ENCODE measurements at places on chromosomes 3 and 15. TPM values are rescaled to one million over a fixed set of nuclear protein-coding genes. Genes with fewer than 3 reads are reported as not detected.

SKOR1 gene
- total RNA-seq, result not detected

GHSR gene
- total RNA-seq, result not detected

ASB14 gene
- not detected for total RNA-seq

LEKR1 gene
- total RNA-seq, result 0.88 TPM

GALNT15 gene
- 31.0 TPM for total RNA-seq

ARPC4 gene
- total RNA-seq, result 153 TPM

AADACL2 gene
- not detected for total RNA-seq

LTF gene
- not detected for total RNA-seq

P2RY14 gene
- not detected for total RNA-seq

CASR gene
- not detected for total RNA-seq

GPR149 gene
- total RNA-seq, result not detected

SLC24A5 gene
- not detected for total RNA-seq

ZMAT3 gene
- 63.0 TPM for total RNA-seq

NANOGP8 gene
- not detected for total RNA-seq

FOXL2NB gene
- total RNA-seq, result not detected

IMPDH2 gene
- 271 TPM for total RNA-seq

CPLX3 gene
- not detected for total RNA-seq

GOLGA6D gene
- not detected for total RNA-seq

TNIK gene
- 3.4 TPM for total RNA-seq

RTP1 gene
- not detected for total RNA-seq

SCAMP5 gene
- 0.83 TPM for total RNA-seq

ENTPD3 gene
- total RNA-seq, result 0.06 TPM

GOLGA8S gene
- 0.39 TPM for total RNA-seq

SLC22A14 gene
- not detected for total RNA-seq

IL12A gene
- 3.1 TPM for total RNA-seq

CLDN18 gene
- not detected for total RNA-seq

OSBPL10 gene
- total RNA-seq, result 13.5 TPM

IMPG2 gene
- 0.20 TPM for total RNA-seq

DAZL gene
- 0.10 TPM for total RNA-seq

NUTM1 gene
- not detected for total RNA-seq

PLA2G4F gene
- total RNA-seq, result not detected

NMNAT3 gene
- total RNA-seq, result 1.2 TPM

IGSF10 gene
- 11.6 TPM for total RNA-seq

KIF9 gene
- total RNA-seq, result 2.1 TPM

ZNF662 gene
- 1.1 TPM for total RNA-seq

ADAMTS17 gene
- total RNA-seq, result 0.49 TPM
